ENCODE measurements at places on chromosomes 5 and 9.

DNA sequence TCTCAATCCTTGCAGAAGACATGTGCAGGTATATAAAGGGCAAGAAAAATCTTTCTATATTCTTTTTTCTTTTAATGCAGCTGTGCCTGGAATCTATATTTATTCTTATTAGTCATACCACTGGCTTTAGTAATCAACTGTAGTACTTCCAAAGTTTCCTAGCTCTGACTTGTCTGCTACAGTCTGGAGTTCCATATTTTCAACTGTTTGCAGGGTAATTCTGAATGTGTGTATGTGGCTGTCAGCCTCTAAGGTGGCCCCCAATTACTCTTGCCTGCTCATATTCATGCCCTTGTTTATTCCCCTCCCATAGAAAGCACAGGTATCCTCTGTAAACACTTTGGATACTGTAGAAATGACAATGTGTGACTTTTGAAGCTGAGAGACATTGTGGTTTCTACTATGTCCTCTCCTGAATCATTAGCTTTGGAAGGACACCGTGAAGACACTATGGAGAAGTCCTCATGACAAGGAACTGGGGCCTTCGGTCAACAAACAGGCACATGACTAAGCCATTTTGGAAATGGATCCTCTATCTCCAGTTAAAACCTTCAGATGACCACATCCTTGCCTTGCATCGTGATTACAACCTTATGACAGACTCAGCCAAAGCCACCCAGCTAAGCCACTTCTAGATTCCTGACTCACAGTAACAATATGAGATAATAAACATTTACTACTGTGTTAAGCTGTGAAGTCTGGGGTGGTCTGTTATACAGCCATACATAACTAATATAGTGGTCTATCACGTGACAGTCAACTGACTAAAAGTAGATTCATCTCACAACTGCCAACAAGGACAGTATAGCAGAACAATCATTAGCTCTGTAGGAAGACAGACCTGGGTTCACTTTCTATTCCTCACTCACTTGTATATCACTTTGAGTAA is 49.5 kb upstream of the SUSD1 start:
- no peak for DNase-seq

DNA sequence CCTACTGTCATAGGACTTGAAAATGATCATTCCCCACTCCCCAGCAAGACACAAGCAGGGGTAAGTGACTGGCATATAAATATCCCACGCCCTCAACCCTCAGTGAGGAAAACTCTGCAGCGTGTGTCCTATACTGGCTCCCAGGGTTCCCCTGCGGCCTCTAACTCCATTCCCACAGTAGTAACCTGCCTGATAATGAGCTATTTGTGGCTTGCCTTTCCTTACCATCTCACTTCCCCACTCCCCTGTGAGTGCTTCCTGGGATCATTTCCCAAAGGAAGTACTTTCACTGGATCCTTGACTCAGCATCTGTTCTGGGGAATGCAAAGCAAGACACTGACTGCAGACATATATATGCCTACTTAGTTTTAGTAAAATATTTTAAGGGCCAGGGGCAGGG is 14.3 kb downstream of the CDC14B start:
- DNase-seq, result no peak

GRCh38 chr9:126371007-126371870 is 44.6 kb downstream of the MVB12B start:
- no peak for DNase-seq

- no peak for DNase-seq
Observed at GRCh38 chr9:112719696-112720095, 1.8 kb upstream of the INIP start.

DNA sequence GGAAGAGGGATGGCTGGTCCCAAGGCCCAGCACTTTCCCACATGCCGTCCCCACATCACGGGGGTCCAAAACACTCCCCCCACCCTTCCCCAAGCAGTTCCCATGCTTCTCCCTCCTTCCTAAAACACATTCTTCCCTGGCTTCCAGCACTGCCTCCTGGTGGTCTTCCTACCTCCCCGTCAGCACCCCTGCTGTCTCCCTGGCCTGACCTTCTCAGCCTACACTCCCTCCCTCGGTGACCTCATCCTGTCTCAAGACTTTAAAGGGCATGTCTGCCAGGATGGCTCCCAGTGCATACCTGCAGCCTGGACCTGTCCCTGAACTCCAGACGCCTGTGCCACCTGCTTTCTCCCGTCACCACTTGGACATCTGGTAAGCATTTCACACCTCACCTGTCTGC is 4.3 kb upstream of the NCS1 start:
- no peak for DNase-seq

DNA sequence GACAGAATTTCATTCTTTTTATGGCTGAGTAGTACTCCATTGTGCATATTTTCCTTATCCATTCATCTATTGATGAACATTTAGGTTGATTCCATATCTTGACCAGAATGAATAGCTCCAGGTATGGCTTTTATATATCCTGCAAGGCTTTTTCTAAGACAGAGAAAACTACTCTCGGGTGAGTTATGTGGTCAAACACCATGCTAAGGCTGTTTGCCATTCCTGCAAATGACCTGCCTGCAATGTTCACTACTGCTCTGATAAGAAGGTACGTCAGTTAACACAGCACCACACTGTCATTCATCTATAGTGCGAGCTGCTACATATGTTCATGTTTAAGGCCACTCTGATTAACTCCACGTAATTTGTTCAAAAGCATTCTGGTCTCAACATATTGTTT is 256.8 kb upstream of the RGMB start:
- no peak for DNase-seq

DNA sequence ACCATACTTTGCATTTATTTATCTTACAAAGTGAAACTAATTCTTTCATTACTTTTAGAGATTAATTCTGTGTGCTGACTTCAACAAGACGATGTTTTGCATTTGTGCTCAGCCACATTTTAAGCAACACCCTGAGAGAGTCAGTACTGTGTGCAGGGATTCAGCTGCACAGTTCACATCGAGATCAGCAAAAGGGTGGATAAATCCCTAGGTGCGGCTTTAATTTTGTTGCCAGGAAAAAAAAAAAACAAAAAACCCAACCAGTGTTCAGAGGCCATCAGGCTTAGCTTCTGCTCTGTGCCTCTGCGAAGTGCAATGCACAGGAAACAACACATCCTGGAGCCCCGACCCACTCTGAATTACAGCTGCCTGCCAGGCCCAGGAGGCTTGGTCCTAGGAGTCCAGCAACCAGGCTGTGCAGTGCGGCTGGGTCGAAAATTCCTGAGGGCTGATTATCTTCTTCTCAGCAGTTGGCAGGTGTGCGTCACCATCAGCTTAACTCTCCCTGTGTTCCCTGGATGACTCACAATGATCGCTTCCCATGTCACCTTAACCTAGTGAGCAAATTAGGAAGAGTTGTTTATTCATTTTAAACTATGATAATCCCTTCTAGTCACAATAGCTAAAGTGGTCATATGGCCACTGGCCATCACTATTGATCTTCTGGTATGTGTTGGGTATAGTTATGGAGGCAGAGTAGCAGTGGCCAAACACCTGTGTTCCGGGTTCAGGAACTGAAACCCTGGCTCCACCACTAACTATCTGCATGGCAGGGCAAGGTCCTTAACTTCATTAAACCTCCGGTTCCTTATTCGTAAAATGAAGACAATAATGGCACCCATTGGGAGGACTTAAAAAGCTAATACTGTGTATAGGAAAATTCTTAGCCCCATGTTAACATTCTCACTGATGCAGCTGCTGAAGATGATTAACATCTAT is 31.2 kb upstream of the NDUFB6 start:
- no peak for DNase-seq

DNA sequence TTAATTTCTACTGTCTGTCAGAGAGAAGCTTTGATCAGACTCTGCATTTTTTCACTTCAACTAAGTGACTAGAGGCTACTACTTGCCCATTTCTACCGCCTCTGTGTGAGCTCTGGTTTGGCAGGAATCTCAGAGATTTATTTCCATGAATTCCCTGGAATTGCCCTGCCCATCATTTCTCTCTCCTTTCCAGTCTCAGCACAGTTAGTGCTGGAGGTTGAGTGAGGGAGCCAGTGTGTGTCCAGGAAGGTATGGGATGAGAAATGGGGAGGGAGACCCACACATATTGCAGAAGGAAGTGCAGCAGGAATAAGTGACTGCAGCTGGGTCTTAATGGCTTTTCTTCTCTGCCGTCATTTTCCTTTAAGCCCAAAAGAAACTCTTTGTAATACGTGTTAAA is 443.1 kb upstream of the ZNF462 start:
- DNase-seq, result no peak

DNA sequence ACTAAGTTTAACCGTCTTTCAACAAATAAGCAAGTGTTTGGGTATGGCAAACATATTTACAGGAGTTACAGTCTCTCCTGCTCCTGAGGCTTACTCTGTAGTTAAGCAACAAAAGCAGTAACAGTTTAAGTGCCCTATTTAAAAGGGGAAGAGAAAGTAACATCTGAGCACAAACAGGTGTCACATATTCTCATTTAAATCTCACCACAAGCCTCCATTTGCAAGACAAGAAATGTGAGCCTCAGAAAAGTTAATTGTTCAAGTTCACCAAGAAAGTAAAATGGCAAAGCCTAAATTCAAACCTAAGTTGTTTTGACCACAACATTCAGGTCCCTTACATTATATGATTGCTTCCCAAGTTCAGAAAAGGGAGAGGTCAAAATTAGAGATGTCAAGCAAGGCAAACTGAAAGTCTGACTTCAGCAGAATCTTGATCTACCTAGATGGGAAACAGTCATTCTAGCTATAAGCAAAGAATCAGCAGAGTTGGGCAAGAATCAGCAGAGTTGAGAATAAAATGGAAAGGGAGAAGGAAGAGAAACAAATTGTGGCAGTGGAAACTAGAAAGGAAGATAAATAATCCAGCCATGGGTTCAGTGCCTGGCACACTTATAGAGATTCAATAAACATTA is 93.4 kb downstream of the STRBP start:
- peak; percentile 58 for DNase-seq

DNA sequence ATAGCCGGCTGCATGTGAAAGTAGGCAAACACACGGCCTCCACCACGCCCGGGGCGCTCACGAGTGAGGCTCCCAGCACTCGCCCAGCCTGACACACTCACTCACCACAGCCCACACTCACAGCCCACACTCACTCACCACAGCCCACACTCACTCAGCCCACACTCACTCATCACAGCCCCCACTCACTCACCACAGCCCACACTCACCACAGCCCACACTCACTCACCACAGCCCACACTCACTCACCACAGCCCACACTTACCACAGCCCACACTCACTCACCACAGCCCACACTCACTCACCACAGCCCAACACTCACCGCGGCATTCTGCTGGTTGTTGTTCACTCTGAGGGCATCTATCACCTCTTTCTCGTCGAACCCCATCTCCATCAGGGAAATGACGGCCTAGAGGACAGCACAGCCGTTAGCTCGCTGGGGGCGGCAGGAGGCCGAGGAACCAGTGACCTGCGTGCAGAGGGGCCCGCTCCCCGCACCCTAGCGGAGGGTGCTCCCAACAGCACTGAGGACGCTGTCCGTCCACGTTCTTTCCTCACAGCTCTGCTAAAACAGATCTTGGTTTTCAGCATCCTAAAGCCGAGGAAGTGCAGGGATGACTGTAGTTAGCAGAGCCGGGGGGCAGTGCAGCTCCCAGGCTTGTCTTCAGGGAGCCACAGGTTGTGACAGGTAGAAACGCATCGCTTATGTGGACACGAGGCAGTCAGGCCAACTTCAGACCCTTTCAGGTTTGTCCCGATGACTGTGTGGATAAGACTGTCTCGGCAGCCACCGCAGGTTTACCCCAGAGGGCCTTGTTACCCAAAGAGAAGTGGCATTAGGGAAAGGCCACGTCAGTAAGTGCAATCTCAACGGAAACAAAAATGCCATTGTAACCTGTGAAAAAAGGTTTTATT is 21.6 kb downstream of the UBAC1 start:
- no peak for DNase-seq

- DNase-seq, result no peak
Observed at GRCh38 chr9:87446527-87446926, 51.1 kb upstream of the DAPK1 start.

DNA sequence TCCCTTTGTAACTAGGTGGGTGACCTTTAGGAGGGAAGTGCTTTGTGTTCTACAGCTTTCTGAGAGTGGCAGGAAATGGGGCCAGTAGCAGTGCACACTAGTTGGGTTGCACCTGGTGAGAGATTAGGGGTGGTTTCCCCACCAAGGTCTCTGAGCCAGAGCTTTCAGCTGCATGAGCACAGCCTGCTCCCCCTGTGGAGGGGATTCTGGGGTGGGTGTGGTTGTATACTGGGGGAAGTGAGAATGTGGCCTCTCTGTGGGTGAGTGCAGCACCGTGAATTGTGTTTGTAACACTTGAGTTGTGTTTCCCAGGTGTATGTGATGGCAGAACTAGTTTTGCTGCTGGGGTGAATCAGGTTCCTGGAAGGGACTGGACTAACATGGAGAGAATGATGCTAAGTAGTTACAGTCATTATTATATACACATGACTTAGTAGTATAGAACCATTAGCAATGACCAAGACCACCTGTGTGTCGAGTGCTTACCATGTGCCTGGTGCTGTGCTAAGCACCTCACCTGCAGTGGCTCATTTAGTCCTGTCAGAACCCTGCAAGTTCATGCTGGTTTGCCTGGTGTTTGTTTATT is 11.8 kb upstream of the CXXC5 start:
- peak; percentile 88 for DNase-seq

GRCh38 chr9:80951675-80952074 is 737.7 kb downstream of the TLE1 start:
- DNase-seq, result no peak

GRCh38 chr5:163460562-163461171 is at the start of gene HMMR:
HMMR (plus strand) TSS chr5:163460632; CDS start chr5:163460693, 61 bp downstream.
- no peak for DNase-seq

GRCh38 chr9:89234205-89235067 is 55.8 kb upstream of the SHC3 start:
- peak; percentile 43 for DNase-seq

DNA sequence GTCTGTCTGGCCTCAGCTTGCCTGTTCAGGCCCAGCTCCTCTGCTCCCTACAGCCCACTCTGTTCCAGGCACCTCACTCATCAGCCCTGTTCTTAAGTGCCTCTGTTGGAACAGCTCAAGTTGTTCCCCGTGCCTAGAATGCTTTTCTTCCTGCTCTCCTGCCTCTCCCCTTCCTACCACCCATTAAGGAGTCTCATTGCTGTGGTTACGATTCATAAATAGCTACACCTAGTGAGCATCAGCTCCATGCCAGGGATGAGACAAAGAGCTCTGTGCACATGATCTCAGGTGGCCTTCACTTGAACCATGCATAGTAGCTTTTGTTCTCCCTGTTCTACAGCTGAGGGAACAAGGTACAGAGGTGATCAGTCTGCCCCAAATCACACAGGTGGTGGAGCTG is 54.3 kb downstream of the PSD2 start:
- no peak for DNase-seq

- no peak for DNase-seq
Observed at GRCh38 chr5:24598956-24599355, 45.8 kb downstream of the CDH10 start.

- DNase-seq, result peak; percentile 61
Observed at GRCh38 chr5:1497242-1497777, 26.4 kb downstream of the LPCAT1 start.

GRCh38 chr5:150167908-150168307 is 1.3 kb downstream of the CDX1 start:
- DNase-seq, result no peak

GRCh38 chr9:133075925-133076630 is 14.3 kb downstream of the CEL start:
- DNase-seq, result no peak

All from GM10248 (cell line).